ENCODE measurements at places on chromosomes 4 and X.

- DNase-seq: no peak
Measured at GRCh38 chr4:25949173-25949748, 35.2 kb downstream of the SMIM20 start.

DNA sequence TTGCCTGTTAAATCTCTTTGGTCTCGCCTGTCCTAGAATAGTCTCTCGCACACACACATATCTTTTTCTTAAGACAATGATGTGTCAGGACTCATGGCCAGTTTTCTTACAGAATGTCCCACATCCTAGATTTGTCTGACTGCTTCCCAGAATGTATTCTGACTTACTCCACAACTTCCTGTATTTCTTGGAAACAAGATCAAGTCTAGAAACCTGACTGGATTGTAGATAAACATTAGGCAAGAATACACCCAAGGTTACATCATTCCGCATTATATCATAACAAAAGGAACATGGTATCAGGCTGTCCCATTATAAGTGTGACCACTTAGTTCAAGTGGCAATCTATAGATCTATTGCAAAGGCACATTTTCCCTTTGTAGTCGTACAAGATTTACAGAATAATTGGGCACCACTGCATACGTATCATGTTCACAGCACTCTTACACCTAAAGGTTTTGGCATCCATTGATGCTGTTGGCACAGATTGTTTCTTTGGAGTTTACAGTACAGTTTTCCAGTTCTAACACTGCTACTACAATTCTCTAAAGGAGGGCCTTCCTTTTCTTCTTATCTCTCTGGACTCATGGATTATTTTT is 56.4 kb downstream of the FBXW7 start:
- DNase-seq: no peak

GRCh38 chr4:37976507-37976906 is 16.3 kb downstream of the PTTG2 start:
- no peak for DNase-seq

DNA sequence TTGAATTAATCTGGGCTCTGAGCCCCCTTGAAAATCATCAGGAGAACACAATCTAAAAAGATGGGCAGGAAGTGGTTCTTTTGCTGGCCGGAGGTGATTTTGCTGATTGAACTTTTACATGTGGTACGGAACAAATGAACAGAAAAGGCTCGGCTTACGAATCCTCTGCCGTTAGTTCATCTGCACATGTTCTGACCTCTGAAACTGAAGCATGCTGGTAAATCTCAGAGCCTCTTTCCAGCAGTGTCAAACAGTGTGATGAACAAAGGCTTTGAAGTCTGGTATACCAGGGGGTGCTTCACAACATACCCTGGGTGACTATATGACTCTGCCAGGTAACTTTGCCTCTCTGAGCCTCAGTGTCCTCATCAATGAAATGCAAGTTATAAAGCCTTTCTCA is 194.2 kb upstream of the C1QTNF7 start:
- no peak for DNase-seq

- DNase-seq: no peak
Measured at GRCh38 chr4:154444958-154445357, 46.6 kb downstream of the DCHS2 start.

GRCh38 chr4:153083447-153083947 is 120.7 kb upstream of the TRIM2 start:
- DNase-seq: no peak

DNA sequence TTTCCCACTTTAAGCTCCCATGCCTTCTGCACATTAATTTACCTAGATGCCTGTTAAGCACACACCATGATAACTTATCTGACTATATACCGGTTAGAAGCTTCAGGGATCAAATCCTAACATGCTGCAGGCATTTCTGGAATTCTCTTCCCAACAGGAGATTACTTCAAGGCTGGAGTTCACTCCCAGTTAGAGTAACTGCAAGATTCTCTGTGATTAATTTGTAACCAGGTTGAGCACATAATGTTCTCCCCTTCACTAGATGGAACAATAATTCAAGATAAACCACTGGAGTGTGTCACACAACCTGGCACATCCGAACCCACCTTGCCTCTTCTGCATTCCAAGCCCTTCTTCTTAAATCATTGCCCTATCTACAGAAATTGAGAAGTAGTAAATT is 11.8 kb upstream of the UGT2A3 start:
- DNase-seq: no peak

DNA sequence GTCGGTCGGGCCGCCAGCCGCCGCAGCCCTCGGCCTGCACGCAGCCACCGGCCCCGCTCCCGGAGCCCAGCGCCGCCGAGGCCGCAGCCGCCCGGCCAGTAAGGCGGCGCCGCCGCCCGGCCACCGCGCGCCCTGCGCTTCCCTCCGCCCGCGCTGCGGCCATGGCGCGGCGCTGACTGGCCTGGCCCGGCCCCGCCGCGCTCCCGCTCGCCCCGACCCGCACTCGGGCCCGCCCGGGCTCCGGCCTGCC is 213 bp downstream of the NFKB1 start:
- DNase-seq: no peak

GRCh38 chrX:141945426-141945825 is 41.7 kb downstream of the MAGEC1 start:
- no peak for DNase-seq

- DNase-seq: no peak
Measured at GRCh38 chrX:103212749-103213457, 2.0 kb upstream of the BEX4 start.

GRCh38 chr4:94603170-94603747 is 151.5 kb downstream of the PDLIM5 start:
- DNase-seq: no peak

DNA sequence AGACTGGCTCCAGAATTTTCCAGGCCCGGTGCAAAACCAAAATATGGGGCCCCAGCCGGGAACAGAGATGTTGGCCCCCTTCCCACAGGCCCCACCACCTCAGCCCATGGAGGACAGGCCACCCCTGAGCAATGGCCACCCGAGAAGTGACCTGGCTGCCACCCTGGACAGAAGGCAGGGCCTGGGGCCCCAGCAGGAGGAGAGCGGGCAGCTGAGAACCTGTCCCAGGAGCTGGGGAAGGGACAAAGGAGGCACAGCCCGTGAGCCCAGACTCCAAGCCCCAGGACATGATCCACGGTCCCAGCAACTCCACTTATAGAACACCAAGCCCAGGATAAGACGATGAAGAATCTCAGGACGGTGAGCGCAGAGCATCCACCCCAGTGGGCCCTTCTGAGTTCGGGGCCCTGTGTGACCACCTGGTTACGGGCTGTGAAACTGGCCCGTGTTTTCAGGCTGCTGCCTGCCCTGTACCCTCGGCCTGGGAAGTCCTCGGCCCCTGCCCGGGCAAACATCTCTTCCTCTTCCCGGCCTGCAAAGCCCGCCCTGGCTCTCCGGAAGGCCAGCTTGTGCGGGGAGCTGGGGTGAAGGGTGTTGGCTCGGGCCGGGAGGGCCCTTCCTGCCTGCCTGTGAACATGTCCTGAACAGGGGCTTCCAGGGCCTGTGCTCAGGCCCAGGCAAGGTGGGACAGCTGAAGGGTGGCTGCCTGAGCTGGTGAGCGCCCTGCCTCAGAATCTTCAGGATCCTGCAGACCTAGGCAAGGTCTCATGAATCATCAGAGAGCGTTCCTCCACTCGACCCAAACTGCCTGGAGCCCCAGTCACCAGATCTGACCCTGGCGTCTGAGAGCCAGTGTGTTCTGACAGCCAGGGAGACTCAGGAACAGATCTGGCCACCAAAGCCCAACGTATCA is 47.0 kb upstream of the MAN2B2 start:
- DNase-seq: no peak

DNA sequence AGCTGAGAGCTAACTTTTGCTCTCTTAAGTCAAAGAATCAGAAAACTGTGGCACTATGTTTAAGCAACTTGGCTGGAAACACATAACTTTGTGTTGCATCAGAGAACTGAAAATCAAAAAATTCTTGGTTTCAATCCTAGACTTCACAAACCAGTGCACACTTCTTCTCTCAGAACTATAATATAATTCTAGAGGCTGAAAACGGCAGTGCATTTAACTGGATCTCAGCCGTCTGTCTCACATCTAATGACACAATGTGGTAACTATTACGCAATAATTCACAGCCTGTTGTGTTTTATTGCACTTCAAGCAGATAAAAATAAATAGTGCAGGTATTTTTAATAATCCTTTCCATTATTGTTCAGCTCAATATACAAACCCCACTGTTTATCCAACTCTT is 260.6 kb upstream of the DIAPH2 start:
- DNase-seq: no peak

GRCh38 chrX:39891781-39892180 is 206.0 kb downstream of the BCOR start:
- no peak for DNase-seq

DNA sequence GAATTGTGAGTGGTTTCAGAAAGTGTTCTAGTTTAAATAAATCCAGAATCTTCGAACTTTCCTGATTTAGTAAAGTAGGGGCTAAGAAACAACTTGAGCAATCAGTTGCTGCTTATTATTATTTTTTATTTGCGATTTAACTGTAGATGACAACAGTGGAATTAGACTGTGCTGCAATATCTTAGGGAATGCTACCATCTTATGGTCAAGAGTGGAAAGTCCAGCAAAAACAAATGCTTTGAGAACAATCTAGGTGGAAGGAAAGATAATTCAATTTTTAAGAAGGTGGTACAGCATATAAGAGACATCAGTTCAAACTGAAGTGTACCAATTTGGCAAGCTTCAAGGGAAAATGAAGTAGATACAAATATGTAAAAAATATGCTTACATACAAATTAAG is 73.3 kb downstream of the CYLC1 start:
- no peak for DNase-seq

- no peak for DNase-seq
Measured at GRCh38 chrX:63402106-63402505, 51.0 kb upstream of the SPIN4 start.

DNA sequence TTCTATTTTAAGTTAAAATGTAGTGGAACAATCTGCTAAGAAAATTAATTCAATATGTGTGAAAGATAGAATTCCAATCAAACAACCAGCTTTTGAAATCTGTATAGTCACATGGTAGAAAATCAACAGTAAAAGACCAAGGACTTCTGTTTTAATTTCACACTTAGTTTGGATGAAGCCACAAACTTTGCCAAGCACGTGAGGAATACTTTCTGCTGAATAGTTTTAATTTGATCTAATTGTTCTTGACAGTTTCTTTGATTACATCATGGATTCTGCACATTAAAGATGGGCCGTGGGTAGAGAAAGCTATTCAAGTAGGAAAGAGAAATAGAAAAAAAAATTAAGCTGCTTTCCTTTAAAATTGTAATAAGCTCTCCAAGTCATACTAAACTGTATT is 137.9 kb upstream of the FAM241A start:
- no peak for DNase-seq

DNA sequence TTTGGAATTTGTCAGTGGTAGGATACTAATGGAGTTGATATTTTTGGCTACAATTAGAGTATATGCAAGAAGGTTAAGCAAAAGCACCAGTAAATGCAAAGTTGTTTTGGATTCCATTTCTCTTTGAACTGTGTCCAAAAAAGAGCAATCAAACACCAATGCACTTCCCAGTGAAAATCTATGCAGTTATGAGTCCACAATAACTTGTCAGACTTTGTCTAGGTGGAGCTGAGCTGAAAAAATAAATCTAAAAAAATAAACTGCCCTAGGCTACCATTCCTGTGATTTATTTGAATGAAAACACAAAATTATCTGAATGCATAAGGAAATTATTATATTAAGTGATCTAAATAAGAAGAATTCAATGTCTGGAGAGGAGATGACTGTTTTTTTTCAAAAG is 37.0 kb upstream of the AREG start:
- no peak for DNase-seq

- DNase-seq: no peak
Measured at GRCh38 chr4:133162941-133163340, 13.8 kb downstream of the PCDH10 start.

GRCh38 chr4:7487998-7488671 is 53.4 kb upstream of the PSAPL1 start:
- DNase-seq: no peak

DNA sequence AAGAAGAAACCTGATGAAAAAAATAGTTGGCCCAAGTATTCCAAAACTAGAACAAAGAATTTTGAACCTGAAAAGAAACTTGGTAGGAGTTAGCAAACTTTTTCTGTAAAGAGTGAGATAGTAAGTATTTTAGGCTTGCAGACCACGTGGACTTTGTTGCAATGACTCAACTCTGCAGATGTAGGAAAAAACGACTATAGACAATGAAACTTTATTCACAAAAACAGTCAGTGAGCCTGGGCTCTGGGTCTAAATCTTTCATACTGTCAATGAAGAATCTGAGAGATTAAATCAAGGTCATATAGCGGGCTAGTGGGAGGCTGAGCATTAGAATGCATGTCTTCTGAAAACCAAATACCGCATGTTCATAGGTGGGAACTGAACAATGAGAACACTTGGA is 23.0 kb downstream of the SH3D19 start:
- DNase-seq: no peak

DNA sequence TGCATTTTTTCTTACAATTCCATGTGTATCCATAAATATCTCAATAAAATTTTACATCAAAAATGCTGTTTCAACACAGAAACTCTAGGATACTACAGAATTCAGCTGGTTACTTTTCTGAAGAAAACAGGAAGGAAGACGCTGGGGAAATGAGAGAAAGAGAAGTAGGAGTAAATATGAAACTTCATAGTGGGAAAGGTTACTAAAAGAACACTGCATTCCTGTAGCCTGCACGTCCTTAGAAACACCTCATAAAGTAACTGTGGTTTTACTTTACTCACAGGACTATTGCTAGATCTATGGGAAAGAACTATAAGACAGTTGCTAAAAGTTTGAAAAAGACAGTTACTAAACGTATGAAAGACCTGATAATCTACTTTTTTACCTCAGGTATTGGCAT is 23.1 kb downstream of the ATP11C start:
- DNase-seq: no peak

- DNase-seq: no peak
Measured at GRCh38 chr4:76007089-76007862, at the start of gene CXCL9. Gene CXCL9 (minus strand): TSS chr4:76007509. CDS start chr4:76007449, 60 bp downstream.

- DNase-seq: no peak
Measured at GRCh38 chrX:40772290-40772689, 36.9 kb upstream of the MED14 start.

- DNase-seq: no peak
Measured at GRCh38 chrX:116827063-116827462, 364.3 kb upstream of the CT83 start.

GRCh38 chr4:74659576-74660411 is 134.5 kb downstream of the BTC start:
- no peak for DNase-seq

DNA sequence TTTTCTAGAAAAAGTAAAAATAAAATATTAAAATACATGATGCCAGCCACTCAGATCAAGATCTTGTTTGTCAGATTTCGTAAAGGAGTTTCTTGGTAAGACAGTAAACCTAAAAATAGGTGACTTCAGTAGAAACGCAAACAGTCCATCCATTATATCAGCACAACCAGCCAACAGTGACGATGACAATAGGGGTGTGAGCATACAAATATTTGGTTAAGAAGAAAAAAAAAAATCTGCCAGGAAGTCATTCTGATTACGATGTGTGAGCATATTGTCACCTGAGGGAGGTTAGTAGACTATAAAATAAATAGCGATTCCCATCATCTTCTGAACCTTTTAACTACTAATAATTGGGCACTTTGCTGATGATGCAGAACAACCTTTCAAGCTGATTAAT is 37.6 kb downstream of the SLC7A11 start:
- DNase-seq: no peak

Data from activated naive CD4-positive, alpha-beta T cell (primary cell).